CD8-positive, alpha-beta memory T cell (primary cell): ENCODE measurements at places on chromosomes 6 and 20.

GRCh38 chr6:158516098-158516497 lies 43.8 kb upstream of the TMEM181 start:
- no peak for DNase-seq

DNA sequence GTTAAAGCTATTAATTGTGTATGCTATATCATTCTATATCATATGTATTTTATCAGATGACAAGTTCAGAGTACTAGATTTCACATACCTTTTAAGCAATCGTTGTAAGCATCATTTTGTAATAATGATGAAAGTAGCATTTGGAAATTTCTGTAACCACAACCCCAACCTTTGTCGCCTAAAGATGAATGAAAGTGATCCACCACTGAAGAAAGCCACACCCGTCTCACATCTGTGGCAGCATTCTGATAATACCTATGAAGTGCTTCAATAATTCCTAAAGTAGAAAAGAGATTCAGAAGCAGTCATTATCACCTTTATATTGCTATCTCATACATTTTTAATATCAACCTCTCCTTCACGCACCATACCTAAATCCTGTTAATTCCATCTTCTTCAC lies 16.6 kb downstream of the ZUP1 start:
- no peak for DNase-seq

- no peak for DNase-seq
Measured at GRCh38 chr6:139316622-139317317, 25.0 kb upstream of the TXLNB start.

GRCh38 chr20:39489986-39490560 lies 527.9 kb downstream of the DHX35 start:
- no peak for DNase-seq

DNA sequence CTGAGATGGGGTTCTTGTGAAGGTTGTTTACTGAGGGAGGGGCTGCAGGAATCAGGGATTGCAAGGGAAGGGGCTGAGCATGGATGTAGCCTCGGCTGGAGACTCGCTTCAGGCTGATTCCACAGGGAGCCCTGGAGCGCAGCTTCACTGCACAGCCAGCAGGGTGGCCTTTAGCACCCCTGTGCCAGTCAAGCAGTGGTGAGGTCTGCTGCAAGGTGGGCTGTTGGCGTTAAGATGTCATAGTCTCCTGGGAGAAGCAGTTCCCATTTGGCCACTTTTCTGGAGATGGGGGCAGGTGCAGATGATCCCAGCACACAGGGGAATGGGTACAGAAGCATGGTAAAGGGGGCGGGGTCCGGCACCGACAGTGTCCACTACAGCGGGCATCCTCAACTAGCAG lies 126.3 kb downstream of the TOX2 start:
- DNase-seq, result no peak
